ENCODE measurements at places on chromosomes 7 and 10. TPM values are rescaled to one million over a fixed set of nuclear protein-coding genes. Genes with fewer than 3 reads are reported as not detected.

DNA sequence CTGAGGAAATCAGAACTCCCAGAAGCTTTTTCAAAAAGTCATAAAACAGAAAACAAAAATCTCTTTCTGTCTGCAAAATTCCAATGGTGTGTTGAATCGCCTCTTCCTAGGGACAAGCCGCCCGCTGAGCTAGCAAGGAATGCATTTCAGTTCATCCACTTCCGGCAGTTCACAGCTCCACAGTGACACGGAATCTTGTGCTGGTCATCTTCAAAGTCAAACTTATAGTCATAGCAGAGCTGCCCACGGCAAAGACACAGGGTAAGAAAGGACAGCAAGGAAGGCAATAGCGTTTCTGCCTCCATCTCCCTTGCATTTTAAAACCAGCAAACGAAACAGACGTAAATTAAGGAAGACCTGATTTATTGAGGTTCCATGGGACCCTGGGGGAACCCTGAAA lies 111.2 kb downstream of the GALNT11 start:
- no peak for DNase-seq

DNA sequence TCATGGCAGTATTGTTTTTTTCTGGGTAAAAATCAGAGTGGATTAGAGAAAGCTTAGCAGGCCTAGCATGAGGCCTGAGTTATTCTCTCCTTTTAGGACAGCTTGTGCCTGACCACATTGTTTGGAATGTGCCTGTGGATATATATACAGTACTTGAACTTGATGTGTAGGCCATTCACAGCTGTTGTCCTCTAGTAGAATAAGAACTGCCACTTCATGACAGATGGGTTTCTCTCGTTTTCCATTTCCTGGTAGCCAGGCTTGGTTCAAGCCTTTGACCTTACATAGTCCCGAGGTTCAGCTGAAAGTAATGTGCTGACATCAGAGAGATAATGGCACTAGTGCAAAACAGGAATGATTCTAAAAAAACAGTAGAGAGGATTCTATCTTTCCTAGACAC lies 473.9 kb downstream of the AUTS2 start:
- no peak for DNase-seq

- DNase-seq: peak; percentile 86
Observed at GRCh38 chr10:3963191-3963673, 178.2 kb upstream of the KLF6 start.

- DNase-seq: no peak
Observed at GRCh38 chr7:43653891-43654504, 71.1 kb downstream of the STK17A start.

- DNase-seq: peak; percentile 22
Observed at GRCh38 chr7:80552031-80552694, 40.3 kb upstream of the GNAT3 start.

DNA sequence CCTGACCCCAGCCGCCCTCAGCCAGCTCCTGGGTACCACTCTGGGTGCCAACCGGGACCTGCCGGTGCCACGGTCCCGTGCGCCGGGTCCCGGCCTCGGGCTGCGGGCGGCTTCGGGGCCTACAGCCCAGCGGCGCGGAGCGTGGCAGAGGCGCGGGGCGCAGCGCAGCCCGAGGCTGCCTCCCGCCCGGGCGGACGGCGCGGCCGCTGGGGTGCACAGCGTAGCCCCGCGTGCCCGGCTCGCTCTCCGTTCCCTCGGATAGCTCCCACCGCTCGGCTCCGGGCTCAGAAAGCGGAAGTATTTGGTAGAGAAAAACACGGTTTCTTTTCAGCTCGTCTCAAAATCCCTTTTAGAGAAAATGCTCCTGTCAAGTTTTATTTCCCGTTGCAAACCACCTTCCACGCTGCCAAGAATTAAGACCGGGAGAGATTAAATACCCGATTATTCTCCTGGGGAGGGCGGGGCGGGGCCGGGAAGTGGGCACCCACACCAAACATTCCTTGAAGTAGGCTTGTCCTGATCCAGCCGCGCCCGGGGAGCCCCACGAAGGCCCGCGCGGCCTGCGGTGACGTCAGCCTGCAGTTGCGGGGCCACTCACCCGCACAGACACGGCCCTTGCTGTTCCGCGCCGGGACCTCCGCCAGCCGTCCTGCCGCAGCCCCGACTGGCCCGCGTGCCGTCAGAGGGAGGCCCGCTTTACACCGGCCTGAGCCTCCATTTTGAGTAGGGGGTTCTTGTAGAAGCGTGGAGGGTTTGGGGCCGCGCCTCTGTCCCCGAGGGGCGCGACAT lies 7.2 kb downstream of the HOXA13 start:
- DNase-seq: no peak

The GCC1 gene
- total RNA-seq: 30.4 TPM

The CCT6A gene
- total RNA-seq: 264 TPM

DNA sequence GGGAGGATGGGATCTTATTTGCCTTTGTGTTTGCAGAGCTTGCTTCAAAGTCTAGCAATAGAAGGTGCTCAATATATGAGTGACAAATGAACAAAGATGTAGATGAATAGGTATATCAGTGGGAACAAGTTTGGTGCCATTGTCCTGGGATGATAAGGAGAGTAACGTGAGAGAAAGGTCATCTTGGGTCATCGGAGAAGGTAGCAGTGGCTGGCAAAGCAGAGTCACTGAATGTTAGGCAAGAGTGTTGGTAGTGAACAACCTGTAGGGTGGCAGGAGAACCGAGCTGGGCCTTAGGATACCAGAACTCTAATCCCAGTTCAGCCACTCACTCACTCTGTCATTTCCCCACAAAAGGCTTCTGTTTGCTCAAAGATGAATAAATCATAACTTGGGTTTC lies 87.2 kb downstream of the CCDC71L start:
- DNase-seq: no peak

The TEX36 gene
- total RNA-seq: not detected

DNA sequence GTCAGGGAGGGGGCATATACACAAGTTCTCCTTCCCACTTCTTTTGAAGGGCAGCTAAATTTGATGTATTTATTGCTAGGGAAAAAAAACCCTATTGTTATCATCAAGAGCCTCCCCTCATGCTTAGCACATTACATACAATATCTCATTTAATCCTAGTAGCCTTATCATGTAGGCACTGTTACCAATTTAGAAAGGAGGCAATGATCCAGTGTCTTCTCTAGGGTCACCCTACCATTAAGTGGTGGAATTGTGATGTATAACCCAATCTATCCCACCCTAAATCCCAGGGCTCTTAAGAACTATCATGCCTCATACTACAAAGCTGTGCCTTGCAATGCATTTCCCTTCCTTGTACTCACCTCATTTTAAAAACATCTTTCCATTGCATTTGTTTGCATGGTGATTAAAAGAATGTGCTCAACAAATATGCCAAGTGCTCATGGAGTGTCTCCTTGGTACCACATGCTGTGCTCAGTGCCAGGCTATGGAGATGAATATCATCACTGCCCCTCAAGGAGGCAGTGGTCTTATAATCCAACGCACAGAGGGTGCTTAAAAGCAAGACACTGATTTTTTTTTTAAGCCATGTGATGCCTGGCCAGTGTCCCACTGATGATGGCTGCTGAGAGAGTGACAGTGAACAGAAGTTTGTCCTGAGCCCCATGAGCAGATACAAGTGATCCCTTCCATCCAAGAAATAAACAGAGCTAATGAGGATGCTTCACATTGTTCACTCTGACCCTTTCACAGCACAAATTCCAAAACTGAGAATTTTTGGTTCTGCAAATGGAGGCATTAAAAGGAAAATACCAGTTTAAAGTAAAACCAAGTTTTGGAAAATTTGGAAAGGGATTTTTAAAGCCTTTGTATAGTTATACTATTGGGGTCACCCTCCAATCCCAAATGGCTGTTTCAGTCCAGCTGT lies 98.2 kb downstream of the SORBS1 start:
- DNase-seq: no peak

- DNase-seq: no peak
Observed at GRCh38 chr7:72753781-72754180, 74.2 kb downstream of the TYW1B start.

DNA sequence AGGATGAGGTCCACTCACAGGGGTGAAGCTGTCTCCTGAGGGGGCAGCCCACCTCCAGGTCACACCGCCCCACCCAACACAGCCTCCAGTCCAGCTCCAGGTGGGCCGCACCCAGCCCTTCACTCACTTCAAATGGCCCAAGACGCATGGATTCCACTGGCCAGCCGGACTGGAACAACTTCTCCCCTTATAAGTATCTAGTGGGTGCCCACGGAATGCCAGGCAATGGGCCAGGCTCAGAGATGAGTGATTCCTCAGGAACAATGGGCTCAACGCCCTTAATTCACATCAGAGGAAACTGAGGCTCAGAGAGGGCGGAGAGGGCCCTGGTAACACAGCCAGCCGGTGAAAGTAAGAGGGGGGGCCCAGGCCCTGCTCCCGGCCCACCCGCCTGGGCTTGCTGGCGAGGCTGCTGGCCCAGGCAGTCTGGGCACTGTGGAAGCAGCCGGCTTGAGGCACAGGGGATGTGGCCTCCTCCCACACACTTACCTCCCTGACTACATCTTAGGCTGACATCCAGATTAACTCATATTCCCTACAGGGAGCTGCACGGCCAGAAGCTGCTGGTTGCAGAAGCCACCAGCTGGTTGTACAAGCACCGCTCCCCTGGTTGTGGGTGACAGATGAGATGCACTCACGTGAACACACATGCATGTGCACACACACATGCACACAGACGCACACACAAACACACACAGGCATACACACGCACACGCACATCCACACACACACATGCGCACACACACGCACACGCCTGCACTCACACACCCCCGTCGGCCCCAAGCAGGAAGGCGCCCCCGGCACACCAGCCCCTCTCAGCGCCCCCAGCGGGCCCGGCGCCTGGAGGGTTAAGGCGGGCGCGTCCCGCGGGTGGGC lies 1.0 kb upstream of the FAM20C start:
- peak; percentile 83 for DNase-seq

The EN2 gene
- 0.05 TPM for total RNA-seq

DNA sequence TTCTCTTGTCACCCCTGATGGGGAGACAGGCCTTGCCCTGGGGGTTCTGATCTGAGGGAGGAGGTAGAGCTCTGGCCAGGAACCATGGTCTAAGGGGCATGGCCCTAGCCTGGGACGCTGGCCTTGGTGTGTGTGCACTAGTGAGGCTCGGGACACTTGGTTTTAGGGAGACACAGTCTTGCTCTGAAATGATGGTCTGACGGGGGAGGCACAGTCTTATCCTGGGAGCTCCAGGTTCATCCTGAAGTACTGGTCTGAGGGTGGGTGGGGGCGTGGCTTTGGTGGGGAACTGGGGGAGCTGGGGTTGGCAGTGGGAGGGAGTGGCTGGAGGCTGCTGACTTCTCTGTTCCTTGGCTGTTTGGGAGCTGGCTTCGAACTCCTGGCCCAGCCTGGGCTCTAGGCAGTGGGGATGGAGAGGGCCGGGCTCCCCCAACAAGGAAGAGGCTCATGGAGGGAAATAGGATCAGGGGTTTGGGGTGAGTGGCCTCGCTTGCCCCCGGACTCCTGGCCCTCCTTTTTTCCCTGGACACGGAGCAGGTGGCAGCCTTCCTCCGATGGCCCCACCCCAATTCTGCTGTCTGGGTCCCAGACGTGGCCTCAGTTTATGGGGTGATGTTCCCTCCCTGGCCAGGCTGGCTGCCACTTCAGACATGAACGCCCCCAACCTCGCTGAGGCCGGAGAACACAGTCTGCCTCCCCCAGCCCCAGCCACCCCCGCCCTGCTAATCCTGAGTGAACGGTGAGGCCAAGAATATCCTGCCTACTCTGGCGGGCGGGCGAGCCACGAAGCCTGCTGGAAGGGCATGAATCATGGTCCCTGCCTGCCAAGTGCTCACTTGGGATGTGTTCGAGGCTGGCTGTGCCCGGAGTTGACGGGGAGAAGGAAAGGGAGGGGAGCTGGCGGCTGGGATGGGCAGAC lies 43.5 kb downstream of the TMEM270 start:
- DNase-seq: no peak

The ADAM22 gene
- total RNA-seq: 1.2 TPM

GRCh38 chr7:30648744-30649540 lies 33.3 kb downstream of the CRHR2 start:
- no peak for DNase-seq

The ELFN1 gene
- total RNA-seq: 0.15 TPM

The ZNF862 gene
- total RNA-seq: 5.7 TPM

The PLXNA4 gene
- total RNA-seq: 0.05 TPM

- DNase-seq: no peak
Observed at GRCh38 chr7:87075671-87076404, 16.4 kb upstream of the ELAPOR2 start.

The MACROH2A2 gene
- 21.4 TPM for total RNA-seq

The CYCS gene
- 127 TPM for total RNA-seq

GRCh38 chr7:91030680-91031380 lies 233.4 kb upstream of the FZD1 start:
- no peak for DNase-seq

DNA sequence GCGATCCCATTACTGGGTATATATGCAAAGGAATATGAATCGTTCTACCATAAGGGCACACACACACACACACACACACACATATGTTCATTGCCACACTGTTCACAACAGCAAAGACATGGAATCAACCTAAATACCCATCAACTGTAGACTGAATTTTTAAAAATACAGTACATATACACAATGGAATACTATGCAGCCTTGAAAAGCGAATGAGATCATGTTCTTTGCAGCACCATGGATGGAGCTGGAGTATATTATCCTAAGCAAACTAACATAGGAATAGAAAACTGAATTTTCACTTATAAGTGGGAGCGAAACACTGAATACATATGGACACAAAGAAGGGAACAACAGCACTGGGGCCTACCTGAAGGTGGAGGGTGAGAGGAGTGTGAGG lies 72.5 kb downstream of the MARCHF5 start:
- no peak for DNase-seq

The STEAP1B gene
- total RNA-seq: 2.0 TPM

The MOGAT3 gene
- total RNA-seq: not detected

The BTBD16 gene
- total RNA-seq: not detected

DNA sequence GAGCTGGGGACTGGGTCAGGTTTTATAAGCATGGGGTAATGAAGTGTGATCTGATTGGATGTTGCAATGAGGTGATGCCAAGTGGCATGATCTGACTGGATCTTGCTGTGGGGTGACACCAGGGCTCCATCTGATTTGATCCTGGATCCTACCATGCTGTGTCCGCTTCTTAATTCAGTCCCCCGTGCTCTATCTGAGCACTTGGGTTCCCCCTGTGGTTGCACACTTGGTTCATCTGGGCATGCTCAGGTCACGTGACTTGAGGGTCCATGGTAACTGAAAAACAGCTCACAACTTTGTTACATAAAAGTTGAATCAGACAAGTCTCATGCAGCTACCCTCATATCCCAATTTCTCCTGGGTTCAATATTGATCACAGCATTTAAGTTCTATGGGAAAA lies 448.6 kb upstream of the NRP1 start:
- DNase-seq: no peak

DNA sequence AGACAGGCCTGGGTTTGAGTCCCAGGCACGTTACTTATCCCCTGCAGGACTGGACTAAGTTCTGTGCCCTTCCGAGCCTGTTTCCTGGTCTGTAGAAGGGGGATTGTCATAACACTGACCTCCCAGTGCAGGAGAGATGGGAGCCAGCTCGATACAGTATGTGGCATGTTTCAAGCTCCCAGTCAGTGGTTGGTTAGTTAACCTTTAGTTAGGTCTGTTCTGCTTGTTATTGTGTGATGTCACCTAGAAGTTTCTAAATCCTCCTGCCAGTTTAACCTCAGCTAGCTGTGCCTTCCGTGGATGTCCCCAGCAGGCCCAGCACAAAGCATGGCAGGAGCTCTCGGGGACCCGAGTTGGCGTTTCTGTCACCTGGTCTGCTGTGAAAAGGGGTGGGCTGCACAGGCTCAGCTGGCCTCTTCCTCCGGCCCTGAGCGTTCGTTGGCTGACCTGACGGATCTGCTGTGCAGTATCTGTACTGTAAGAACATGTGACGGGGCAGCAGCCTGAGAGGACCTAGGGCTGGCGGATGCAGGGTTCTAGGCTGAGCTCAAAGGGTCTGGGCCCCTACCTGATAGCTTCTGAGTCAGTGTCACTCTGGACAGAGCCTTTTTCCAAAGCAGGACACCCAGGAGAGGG lies 53.0 kb downstream of the SPOCK2 start:
- peak; percentile 42 for DNase-seq

The SLC4A2 gene
- total RNA-seq: 137 TPM

Measured in renal cortical epithelial cell (primary cell).